ENCODE measurements at places on chromosomes 1 and 21.

DNA sequence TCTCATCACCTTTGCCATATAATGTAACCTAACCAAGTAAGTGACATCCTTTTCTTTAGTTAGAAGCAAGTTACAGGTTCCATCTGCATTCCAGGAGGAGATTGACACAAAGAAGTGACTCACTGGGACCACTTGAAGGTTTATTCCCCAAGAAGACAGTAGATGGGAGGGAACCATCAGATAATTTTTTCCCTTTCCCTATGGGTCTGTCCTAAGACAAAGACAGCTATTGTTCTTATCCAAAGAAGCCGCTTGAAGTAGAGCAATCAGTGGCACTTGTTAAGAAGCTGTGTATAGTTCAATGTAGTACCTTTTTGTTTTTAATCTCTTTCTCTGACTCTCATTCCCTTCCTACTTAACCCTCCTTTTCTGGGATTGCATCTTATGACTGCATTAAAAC lies 139.9 kb upstream of the B3GALT2 start:
- DNase-seq: no peak

DNA sequence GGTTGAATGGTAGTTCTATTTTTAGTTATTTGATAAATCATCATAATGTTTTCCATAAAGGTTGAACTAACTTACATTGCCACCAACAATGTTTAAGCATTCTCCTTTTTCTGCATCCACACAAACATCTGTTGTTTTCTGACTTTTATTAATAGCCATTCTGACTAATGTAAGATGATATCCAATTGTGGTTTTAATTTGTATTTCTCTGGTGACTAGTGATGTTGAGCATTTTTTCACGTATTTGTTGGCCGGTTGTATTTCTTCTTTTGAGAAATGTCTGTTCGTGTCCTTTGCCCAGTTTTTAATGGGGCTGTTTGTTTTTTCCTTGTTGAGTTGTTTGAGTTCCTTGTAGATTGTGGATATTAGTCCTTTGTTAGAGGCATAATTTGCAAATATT lies 24.6 kb upstream of the SLC35F3 start:
- DNase-seq: no peak

DNA sequence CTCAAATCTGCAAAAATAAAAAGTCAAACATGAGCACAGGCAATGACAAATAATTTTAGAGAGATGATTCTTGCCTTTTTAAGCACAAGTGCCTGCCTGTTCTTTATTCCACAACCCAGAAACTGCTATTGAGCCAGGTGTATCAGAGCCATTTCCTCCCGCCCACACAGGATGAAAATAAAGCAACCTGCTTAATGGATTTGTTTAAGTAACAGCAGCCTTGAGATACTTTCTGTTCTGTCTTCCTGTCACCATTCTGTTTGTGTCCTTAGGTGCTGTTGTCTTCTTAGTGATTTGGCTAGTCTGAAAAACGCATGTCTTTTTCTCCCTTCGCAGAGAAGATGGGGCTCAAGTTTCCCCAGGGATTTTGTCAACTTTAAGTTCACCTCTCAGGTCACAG lies 11.4 kb downstream of the RPE65 start:
- no peak for DNase-seq

GRCh38 chr1:67227196-67227595 lies 60.9 kb downstream of the IL23R start:
- DNase-seq: no peak

DNA sequence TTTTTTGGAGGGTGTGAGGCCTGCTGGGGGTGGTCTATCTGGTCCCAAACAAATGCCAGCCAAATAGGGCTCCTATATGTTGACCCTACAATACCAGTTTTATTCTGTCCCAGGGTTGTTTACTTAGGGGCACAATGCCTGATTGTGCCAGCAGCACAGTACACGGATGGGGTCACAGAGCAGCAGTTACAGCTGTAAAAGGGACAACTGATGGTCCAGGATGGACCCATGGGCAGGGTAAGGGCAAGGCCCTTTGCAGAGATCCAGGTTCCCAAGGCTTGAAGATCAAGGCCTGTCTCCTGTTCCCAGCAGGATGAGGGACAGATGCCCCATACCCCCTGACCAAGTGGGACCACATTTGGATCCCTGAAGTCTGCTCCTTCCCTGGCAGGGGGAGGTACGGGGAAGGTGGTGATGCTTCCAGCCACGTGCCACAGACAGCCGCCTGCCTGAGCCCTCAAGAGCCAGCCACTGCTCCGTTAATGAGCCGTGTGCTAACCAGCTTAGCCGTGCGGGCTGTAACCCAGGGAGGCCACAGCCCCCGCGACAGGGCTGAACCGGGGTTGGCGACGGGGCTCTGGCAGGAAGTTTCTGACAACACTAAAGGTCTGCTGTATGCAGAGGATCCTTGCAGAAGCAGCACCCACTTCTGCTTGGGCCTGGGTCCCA lies 18.2 kb downstream of the SLC6A9 start:
- DNase-seq: no peak

DNA sequence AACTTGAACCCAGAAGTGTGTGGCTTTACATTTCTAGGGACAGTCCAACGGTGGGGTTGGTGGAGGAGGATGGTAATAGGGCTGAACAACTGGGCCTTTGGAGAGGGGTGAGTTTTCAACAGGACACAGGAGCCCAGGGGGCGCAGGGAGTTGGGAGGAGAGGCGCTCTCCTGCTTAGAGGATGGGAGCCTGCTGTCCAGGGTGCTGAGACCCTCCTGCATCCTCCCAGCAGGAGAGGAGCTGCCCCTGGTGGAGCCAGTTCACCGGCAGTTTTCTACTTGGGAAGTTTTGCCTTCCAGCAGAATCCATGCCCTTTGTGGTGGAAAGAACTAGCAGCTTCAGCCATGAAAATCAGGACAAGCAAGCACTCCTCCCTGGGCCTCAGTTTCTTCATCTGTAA lies 8.6 kb downstream of the KCNC4 start:
- no peak for DNase-seq

DNA sequence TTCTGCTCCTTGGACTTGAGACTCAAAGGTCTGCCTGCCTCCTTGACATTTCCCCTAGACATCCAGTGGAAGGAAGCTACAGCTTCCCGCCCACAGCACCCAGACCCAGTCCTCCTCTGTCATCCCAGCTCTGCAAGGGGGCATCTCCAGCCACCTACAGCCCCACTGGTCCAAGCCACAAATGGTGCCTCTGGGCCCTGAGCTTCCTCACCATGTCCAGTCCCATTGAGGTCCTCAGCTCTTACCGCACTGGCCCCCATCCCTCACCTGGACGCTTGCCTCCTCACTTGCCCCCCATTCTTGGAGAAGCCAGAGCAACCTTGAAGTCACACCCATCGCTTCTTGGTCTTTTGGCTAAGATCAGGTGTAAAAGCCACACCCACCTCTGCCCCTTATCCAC lies 13.2 kb downstream of the PODN start:
- DNase-seq: no peak

GRCh38 chr1:170012920-170013319 lies 61.6 kb downstream of the KIFAP3 start:
- DNase-seq: no peak

DNA sequence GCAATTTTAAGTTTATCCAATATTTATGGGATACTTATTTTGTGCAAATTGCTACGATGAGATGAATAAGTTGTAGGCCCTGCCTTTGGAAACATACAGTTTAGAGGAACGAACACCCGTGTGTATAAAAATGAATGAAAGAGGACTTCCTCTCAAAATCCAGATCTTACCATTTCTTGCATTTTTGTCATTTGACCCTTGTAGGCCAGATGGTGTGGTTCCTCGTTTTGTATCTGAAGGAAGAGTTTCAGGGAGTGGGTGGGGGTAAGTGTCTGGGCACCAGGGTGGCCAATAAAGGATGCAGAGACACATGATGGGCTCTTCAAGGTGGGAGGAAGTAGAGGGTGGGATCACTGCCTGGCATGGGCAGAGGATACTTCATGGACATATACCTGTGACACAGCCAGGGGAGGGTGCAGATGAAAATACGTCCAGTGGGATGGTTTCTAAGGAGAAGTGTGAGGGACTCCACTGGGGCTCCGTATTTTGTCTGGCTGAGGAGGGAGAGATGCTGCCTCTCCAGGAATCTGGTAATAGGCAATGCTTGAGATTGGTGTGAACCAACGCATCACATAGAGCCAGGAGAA lies 14.4 kb downstream of the MAPKAPK2 start:
- DNase-seq: no peak

- no peak for DNase-seq
Observed at GRCh38 chr1:36765785-36766300, 268.5 kb downstream of the GRIK3 start.

DNA sequence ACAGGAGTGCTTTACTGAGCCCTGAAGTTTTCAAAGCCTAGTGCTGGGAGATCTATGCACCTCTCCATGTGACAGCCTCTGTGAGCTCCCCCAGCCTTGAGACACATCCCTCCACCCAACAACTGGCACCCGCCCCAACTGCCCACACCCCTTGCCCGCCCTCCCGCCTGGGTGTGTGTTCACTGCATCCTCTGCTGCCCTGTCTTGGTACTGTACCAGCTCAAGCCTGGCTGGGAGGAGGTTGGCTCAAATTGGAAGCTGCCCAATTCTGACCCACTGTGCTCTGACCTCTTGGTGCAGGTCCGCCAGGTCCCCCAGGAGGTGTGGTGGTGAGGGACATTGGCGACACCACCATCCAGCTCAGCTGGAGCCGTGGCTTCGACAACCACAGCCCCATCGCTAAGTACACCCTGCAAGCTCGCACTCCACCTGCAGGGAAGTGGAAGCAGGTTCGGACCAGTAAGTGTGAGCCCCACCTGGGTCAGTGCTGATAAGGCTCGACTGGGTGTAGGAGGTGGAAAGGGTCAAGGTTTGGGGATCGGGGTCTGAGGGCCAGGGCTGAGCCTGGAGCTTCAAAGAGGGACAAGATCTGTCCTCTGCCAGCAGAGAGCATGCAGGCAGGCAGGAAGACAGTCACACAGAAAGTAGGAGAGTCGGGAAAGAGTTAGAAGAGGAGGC lies 18.0 kb downstream of the TMEM81 start:
- no peak for DNase-seq

DNA sequence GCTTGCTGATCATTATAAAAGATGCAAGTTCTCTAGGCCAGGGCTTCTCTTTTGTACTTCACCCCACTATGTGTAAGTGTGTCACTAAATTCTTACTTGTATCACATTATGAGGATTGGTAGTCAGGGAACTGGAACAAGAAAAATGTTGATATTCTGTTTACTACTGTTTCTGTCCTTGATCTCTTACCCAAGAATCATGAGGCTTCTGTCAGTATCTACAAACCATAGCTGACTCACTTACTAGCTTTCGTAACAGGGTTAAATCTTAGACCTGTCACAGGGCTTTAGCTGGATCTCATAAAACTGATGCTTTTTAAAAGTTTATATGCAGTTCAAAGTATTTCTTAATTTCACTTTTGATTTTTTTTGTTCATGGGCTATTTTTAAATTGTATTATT lies 681.2 kb downstream of the PLPP3 start:
- no peak for DNase-seq

DNA sequence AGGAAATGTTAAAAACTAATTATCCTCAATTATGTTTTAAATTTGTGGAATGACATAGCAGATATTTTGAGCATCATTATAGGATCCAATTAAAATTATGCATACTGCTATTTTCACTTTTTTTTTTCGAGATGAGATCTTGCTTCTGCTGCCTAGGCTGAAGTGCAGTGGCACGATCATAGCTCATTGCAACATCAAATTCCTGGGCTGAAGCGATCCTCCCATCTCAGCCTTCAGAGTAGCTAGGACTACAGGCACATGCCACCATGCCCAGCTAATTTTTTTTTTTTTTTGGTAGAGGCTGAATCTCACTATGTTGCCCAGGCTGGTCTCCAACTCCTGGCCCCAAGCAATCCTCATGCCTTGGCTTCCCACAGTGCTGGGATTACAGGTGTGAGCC lies 11.3 kb upstream of the SLC1A7 start:
- no peak for DNase-seq

GRCh38 chr1:77605246-77606026 lies 77.0 kb downstream of the ZZZ3 start:
- no peak for DNase-seq

DNA sequence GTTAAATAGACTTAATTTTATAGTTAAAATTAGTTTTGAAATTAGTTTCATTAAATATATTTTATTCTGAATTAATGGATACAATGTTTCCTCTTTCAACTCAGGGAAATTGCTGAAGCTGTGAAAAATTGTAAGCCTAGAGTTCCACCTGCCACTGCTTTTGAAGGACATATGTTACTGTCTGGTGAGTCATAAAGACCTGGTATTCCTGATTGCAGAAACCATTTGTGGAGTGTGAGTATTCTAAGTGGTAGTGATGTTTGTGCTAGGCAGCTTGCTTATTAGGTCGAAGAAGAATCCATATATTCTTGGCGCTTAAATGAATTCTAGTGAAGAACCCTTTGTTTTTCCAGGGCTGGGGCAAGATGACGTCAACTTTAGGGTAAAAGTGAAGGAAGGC lies 34.0 kb downstream of the MTR start:
- DNase-seq: no peak

GRCh38 chr1:15739745-15740144 lies 2.6 kb upstream of the TMEM82 start:
- no peak for DNase-seq

- DNase-seq: no peak
Observed at GRCh38 chr1:222867316-222867715, 52.5 kb downstream of the DISP1 start.

GRCh38 chr1:54671985-54672608 lies 30.5 kb downstream of the MROH7 start:
- DNase-seq: peak; percentile 68

DNA sequence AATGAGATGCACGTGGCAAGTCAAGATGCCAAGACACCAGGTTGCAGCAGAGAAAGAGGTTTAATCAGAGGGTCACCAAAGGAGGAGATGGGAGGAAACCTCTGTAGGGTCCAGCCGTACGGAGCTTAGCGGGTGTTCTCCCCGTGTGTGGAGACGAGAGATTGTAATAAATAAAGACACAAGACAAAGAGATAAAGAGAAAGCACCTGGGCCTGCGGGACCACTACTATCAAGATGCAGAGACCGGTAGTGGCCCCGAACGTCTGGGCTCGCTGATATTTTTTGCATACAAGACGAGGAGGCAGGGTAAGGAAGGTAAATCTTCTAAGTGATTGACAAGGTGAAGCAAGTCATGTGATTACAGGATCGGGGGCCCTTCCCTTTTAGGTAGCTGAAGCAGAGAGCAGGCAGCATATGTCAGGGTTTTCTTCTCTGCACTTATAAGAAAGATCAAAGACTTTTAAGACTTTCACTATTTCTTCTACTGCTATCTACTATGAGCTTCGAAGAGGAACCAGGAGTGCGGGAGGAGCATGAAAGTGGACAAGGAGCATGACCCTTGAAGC lies 41.2 kb upstream of the TDRD10 start:
- no peak for DNase-seq

Data from CD4-positive, alpha-beta T cell treated with Interleukin-15 for 4 hours (primary cell).